HCEC 1CT (cell line): ENCODE measurements at places on chromosomes 1 and 21.
A peak's percentile ranks its signal among the peaks of the same experiment; 100 is the strongest.

DNA sequence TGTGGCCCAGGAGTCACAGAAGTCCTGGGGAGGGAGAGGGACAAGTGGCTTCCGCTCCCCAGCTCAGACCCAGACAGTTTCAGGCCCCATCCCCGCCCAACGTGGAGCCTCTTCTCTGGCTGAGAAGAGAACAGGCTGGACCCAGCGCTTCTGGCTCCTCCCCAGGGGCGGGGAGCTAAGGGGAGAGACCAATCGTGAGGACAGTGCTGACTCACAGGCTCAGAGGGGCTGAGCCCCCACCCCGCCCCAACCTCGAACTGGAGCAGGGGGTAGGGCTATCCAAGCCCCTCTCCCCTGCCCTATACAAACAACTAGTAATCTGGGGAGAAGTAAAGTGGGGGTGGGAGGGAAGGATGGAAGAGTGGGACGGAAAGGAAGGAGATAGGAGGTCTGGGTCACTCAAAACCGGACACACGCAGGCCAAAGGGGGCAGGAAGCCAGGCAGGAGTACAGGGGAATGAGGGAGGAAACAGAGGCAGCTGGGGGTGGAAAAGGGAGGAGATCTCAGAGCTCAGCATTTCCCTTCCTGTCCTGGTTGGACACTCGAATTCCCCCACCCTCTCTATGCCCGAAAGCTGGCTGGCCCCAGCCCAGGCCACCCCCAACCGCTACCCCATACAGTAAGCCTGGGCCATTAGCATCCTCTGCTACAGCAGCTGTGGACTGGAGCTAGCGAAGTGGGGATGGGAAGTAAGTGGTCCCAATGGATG, at the start of gene SHC1:
TSS of gene SHC1 (minus strand) at position 117 of the 710 bp plus-strand sequence. CDS start 221 bp downstream, outside the sequence.
- peak; percentile 93 for DNase-seq

- DNase-seq, result no peak
Measured at GRCh38 chr1:37404711-37405110, 69.7 kb upstream of the ZC3H12A start.

DNA sequence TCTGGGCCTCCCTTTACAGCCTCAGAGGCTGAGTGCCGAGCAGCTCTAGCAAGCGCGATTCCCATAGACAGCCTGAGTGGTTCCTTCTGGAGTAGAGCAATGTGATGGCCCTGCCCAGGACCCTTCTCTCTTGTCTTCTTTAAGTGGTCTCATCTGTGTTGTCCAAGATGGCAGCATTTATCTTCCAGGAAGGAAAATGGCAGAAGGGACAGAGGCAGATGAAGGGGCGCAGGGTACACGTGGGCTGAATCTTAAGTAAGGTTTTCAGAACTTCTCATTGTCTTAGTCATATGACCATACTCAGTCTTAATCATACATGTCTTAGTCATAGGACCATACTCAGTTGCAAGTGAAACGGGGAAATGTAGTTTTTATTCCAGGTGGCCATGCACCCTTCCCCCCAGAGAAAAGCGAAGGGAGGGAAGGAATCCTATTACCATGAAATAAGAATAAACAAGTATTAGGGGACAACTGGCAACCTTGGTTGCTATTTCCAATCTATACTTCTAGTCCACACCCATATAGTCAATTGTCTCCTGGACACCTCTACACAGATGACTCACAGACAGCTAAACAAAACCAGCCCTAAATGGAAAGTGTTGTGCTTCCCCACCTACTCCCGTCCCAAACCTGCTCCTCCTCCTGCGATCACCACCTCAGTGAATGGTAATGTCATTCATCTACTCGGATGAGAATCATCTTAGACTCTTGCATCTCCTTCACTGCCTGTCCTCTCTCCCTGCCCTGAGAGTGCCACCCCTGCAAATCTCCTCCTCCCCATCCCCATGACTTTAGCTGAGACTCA, 13.3 kb downstream of the OVAAL start:
- DNase-seq, result peak; percentile 57

GRCh38 chr1:245327360-245327759, 172.6 kb downstream of the KIF26B start:
- no peak for DNase-seq

GRCh38 chr1:38783640-38784229, 75.8 kb downstream of the RRAGC start:
- DNase-seq, result no peak

DNA sequence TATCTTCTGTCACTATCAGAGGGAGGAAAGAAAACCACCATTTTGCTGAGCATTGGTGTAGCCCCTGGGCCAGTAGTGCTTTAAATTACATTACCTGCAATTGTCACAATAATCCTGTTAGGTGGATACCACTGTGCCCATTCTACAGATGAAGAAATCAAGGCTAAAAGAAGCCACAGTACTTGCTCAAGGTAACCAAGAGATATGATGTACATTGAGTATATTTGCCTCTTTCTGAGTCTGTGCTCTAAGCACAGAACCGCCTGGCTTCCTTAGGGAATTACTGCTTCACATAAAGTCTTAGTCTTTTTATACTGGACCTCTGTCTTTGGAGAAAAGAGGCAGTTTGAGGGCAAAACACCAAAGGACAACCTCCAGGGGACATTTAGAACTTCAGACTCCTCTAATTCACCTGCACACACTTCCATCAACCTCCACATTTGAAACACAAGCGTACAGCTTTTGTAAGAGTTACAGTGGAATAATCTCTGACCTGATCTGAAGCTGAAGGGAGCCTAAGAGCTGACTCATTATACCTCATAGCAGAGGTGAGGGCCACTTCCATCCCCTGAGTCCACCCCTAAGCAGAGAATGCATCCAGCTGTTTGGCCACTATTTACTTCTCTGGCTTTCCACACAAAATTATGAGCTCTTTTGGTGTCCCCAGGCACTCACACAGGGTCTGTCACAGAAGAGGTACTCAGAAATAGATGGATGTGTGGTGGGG, 61.8 kb downstream of the PLPP3 start:
- DNase-seq, result no peak

DNA sequence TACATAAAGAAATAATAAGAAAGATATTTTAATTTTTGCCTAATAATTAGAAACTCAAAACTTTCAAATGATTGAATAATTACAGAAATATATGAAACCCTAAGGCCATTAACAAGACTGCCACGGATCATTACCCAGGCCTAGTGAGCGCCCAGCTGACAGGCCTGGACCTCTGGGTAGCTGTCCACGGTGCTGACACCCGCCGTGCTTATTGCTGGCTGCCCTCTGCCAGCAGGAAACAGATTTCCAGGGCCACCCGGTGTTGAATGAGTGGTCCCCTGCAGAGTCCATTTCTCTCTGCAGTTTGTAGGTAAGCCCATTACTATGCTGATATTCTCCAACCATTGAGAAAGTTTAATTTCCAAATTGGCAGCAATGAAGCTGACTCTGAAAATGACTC, 254.4 kb upstream of the GJB5 start:
- no peak for DNase-seq

GRCh38 chr1:223133306-223133823, 9.7 kb downstream of the TLR5 start:
- no peak for DNase-seq

DNA sequence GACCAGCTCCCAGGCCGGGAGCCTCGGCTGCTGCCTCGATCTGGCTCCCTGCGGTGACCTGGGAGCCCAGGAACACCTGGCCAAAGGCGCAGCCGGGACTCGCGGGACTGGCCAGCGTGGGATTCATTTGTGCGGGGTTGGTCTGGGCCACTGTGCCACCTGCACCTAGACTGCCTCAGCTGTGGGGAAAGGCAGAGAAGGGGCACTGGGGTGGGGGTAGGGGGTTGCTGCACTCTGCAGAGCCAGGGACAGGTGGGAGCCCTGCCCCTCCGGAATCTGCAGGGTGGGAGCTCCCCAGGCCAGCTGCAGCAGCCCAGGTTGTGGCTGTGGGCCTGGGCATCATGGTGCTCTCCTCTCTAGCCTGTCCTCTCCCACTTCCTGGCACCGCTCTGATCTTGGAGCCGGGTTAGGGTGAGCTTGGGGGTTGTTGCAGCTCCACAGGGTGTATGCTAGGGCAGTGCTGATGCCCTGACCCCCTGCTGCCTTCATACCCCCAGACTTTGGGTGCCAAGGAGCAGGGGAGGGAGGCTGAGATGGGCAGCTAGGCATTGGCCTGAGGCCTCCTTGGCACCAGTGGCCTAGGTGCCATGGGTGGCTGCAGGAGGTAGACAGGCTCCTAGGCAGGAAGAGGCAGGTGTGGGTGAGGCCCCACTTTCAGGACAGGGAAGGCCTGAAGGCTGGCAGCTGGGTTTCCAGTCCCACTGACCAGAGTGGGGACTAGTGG, 57.5 kb upstream of the ETV3 start:
- no peak for DNase-seq

DNA sequence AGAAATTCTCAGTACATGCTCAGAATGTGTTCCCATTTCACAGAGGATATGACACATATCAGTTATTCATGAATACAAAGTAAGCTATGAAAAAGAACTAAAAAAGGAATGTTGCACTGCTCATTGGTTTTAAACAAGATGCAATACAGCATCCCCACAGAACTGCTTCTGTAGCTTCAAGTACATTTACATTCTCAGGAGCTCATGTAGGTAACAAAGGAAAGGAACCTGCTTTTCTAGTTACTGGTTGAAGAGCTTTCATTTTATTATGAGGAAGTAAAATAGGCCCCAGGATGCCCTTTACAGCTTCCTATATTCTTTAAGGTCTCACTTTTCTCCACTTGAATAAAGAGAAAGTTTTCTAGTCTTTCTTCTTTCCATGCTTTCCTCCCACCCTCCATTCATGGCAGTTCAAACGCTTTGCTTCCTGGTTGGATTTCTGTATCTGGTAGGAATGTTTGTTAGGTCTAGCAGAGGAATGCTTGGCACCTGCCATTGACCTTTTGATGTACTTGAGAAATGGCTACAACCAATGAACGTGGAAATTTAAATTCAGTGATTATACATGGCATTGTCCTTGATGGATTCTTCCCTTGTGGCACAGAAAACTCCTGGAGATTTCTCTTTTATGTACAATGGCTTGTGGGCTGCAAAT, 27.1 kb upstream of the KCNK2 start:
- DNase-seq, result peak; percentile 32

GRCh38 chr1:118788463-118788862, 199.7 kb downstream of the TBX15 start:
- peak; percentile 10 for DNase-seq

GRCh38 chr1:23478896-23479665, 4.9 kb downstream of the ASAP3 start:
- no peak for DNase-seq

- DNase-seq, result no peak
Measured at GRCh38 chr1:157218671-157219070, 80.5 kb upstream of the ETV3 start.

DNA sequence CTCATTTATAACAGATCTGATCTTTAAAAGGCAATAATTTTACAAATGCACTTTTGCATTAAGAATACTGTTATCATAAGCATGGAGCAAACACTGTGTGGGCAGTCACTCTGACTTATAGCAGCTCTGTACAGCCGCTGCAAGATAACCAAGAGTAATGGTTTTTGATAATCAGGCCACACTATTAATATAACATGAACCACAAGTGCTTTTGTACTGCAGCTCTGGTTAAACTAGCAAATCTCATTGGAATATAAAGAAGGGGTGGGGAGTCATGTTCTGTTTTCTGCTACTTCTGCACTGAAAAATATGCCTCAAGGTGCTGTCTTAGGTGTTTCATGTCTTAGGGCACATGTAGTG, 357.4 kb downstream of the LMO4 start:
- DNase-seq, result no peak

GRCh38 chr1:203169770-203170520, 5.7 kb downstream of the MYBPH start:
- DNase-seq, result no peak

- DNase-seq, result no peak
Measured at GRCh38 chr1:110788673-110789072, 84.3 kb upstream of the CD53 start.

- DNase-seq, result no peak
Measured at GRCh38 chr21:44722731-44723130, 11.4 kb upstream of the TSPEAR start.

DNA sequence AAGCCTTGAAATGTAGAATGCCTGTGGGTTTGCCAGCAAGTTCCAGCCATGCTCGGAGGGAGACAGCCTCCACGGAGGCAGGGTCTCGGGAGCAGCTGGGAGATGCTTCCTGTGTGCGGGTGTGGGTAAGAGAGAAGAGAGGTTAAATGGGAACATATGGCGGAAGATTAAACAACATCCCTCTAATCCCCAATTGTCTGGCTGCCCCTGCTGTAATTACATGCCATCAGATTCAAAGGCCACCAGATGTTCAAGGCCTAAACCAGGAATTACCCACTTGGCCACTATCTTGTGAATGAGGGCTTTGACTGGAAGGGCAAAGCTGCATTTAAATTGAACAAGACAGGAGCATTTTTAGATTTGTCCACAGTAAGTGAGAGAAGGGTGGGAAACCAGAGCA, 81.4 kb upstream of the BACE2 start:
- no peak for DNase-seq

GRCh38 chr1:204404629-204405028, 7.0 kb downstream of the PPP1R15B start:
- DNase-seq, result no peak
